ENCODE measurements at places on chromosomes 11 and 22.

- no peak for DNase-seq
Observed at GRCh38 chr22:47736186-47737034, 974.0 kb downstream of the TBC1D22A start.

- DNase-seq = no peak
Observed at GRCh38 chr22:28002863-28003565, 84.0 kb upstream of the PITPNB start.

GRCh38 chr11:121551463-121551862, 98.7 kb upstream of the SORL1-AS1 start:
- no peak for DNase-seq

DNA sequence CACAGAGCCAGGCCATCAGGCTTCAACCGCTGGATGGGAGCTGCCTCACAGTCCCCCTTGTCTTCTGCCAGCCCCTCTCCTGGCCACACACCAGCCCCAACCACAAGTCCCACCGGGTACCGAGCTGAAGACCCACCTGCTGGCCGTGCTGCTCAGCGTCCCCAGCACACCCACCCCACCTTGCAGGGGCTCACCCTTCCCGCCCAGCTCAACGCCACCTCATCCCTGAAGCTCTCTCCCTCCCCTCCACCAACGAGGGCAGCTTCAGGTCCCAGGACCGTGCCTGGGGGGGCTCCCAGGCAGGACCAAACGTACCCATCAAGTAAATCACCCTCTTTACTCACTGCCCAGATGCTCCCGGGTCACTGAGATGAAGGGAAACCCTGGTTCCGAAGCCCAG, 141.0 kb downstream of the CRYBB2 start:
- no peak for DNase-seq

- no peak for DNase-seq
Observed at GRCh38 chr22:32562401-32562800, 87.8 kb downstream of the FBXO7 start.

Measured in epithelial cell of prostate (primary cell).